Ovary (tissue), 10 donors: ENCODE measurements at places on chromosomes 3 and 15.

GRCh38 chr3:175357758-175358157 lies 498.6 kb downstream of the NAALADL2 start:
- H3K27me3 ChIP-seq, result no peaks in the 10 kb centered on the region
- no peaks in the 10 kb centered on the region for H3K4me1 ChIP-seq

- no peak for DNase-seq
- no peaks in the 10 kb centered on the region for H3K36me3 ChIP-seq
- no peak overlapping the region for H3K27ac ChIP-seq
- no peaks in the 10 kb centered on the region for H3K27me3 ChIP-seq
- H3K4me3 ChIP-seq, result no peak overlapping the region
These were observed 158.7 kb downstream of the CGGBP1 start for GRCh38 chr3:87900061-87900460.

DNA sequence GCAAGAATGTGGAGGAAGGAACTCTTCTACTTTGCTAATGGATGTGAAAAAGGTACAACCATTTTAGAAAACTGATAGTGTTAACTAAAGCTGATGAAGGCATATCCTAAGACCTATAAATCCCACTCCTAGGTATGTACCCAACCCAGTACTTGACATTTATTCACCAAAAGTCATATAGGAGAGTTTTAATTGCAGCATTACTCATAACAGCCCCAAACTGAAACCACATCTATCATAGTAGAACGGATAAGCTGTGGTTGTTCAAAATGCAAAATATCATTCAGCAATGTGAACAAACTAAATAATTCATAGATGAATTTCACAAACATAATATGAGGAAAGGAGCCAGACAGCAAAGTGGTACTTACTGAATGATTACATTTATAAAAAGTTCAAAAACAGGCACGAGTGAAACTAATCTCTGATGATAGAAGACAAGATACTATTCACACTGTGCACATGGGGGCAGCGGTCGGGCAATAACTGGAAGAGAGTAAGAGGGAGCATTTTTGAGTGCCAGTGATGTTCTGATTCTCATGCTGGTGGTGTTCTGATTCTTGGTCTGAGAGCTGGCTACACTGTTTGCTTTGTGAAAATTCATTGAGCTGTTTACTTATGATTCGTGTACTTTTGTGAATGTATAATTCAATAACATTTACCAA lies 34.3 kb downstream of the GOLIM4 start:
- H3K4me3 ChIP-seq, result no peak overlapping the region
- no peak for DNase-seq
- no peaks in the 10 kb centered on the region for H3K36me3 ChIP-seq
- no peaks in the 10 kb centered on the region for H3K27me3 ChIP-seq
- H3K4me1 ChIP-seq, result peaks cover 3% of the 10 kb centered on the region

DNA sequence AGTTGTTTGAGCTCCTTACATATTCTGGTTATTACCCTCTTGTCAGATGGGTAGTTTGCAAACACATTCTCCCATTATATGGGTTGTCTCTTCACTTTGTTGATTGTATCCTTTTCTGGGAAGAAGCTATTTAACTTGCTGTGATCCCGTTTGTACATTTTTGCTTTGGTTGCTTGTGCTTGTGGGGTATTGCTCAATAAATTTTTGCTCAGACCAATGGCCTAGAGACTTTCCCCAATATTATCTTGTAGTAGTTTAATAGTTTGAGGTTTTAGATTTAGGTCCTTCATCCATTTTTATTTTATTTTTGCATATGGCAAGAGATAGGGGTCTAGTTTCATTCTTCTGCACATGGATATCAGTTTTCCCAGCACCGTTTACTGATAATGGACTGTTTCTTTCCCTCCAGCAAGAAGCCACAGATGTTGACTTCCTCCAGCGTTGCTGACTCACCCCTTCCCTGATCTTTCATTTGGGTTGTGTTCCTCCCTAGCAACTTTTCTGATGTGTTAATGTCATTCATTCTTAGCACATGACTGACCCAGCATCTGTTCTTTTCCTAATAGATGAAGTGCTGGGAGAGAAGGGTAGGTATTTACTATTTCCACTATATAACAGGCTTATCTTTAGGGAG lies 166.7 kb upstream of the SGO1 start:
- H3K27me3 ChIP-seq, result no peaks in the 10 kb centered on the region
- H3K36me3 ChIP-seq, result no peaks in the 10 kb centered on the region
- H3K4me1 ChIP-seq, result no peaks in the 10 kb centered on the region
- no peak overlapping the region for H3K27ac ChIP-seq

DNA sequence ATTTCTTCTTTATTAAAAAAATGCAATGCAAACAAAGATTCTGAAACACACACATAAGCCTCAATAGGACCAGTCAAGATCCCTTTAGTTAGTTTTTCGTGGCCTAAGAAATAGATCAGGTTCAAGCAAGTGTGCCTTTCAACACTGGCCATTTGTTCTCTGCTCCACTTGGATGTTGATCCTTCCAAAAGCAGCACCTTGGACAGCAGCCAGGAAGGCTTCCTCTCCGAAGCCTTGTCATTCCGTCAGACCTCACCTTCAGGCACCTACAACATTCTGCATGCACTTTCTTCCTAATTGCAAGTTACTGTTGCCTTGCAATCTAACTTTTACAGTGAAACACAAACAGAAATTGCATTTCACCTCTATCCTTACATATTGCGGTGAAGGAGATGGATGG lies 155.9 kb upstream of the FEZF2 start:
- no peaks in the 10 kb centered on the region for H3K36me3 ChIP-seq
- DNase-seq, result peak; percentile 26
- H3K4me1 ChIP-seq, result no peaks in the 10 kb centered on the region

GRCh38 chr3:128995737-128996136 lies 1.9 kb upstream of the CFAP92 start:
- no peaks in the 10 kb centered on the region for H3K27me3 ChIP-seq
- H3K4me1 ChIP-seq, result peaks cover 9% of the 10 kb centered on the region
- no peaks in the 10 kb centered on the region for H3K36me3 ChIP-seq
- no peak for DNase-seq

DNA sequence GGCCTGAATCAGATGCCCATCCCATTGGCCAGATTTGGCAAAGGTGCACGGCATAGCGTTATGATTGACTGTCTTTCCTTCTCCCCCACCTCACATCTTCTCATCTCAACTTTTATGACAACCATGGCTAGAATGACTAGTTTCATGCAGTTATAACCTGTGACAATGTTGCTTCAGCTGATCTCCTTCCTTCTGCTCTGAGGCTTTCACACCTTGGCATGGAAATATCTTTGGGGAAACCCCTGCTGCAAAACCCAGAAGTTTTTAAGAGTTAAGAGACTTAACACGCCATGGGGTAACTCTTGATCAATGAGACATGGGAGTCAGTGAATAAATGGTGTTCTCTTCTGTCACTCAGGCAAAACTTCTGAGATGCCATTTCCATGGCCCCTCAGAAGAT lies 290.7 kb upstream of the MDFIC2 start:
- H3K36me3 ChIP-seq, result no peaks in the 10 kb centered on the region
- no peak overlapping the region for H3K4me3 ChIP-seq
- H3K27ac ChIP-seq, result no peak overlapping the region
- DNase-seq, result no peak

DNA sequence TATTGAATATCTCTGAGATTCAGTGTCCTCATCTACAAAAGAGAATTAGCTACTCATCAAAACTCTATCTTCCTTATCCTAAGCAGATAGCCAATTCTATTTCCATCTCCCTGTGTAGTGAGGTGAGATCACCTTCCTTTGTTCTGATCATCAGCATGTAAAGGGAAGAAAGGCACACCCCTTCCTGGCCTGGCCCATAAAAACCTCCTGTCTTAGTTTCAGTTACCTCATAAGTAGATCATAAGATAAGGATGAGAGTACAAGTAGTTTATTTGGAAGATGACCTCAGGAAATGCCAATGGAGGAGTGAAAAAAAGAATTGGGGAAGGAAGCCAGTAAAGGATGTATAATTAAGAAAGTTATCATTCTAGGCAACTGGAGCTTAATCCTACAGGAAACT lies 114.5 kb upstream of the GADL1 start:
- no peak for DNase-seq
- H3K27ac ChIP-seq, result no peak overlapping the region
- no peaks in the 10 kb centered on the region for H3K4me1 ChIP-seq
- no peak overlapping the region for H3K4me3 ChIP-seq
- no peaks in the 10 kb centered on the region for H3K36me3 ChIP-seq
- no peaks in the 10 kb centered on the region for H3K27me3 ChIP-seq

- H3K4me3 ChIP-seq, result no peak overlapping the region
- peaks cover 2% of the 10 kb centered on the region for H3K4me1 ChIP-seq
These were observed 1.9 kb upstream of the SPG21 start for GRCh38 chr15:64991536-64992135.

GRCh38 chr3:25820366-25820765 lies 30.5 kb downstream of the OXSM start:
- no peaks in the 10 kb centered on the region for H3K4me1 ChIP-seq
- H3K27me3 ChIP-seq, result no peaks in the 10 kb centered on the region
- H3K4me3 ChIP-seq, result no peak overlapping the region
- no peak for DNase-seq
- no peaks in the 10 kb centered on the region for H3K36me3 ChIP-seq

- no peak overlapping the region for H3K4me3 ChIP-seq
- H3K4me1 ChIP-seq, result no peaks in the 10 kb centered on the region
- no peaks in the 10 kb centered on the region for H3K27me3 ChIP-seq
- no peak for DNase-seq
These were observed 9.0 kb downstream of the CNTN3 start for GRCh38 chr3:74605437-74605836.

DNA sequence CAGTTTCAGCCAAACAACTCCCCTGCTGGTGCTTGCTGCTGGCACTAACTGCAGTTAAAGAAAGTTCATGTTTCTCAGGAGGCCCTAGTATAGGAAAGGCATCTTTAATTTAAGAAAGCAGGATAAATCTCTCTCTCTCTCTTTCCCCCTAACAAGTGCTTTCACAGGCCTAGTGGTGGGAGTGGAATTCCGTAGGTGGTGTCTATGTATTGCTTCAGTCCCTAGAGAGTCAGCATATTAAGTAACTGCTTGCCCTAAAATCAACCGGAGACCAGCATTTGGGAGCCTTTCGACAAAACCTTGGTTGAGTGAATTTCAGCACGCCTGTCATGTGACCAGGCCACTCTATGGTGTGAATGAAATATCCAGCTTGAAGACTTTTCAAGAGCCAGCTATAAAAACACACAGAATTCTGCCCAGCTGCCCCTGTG lies 169.2 kb upstream of the TGFBR2 start:
- H3K36me3 ChIP-seq, result no peaks in the 10 kb centered on the region
- H3K4me1 ChIP-seq, result no peaks in the 10 kb centered on the region
- no peaks in the 10 kb centered on the region for H3K27me3 ChIP-seq
- H3K4me3 ChIP-seq, result no peak overlapping the region
